Activated gamma-delta T cell treated with anti-CD3 and anti-CD28 coated beads, Interleukin-2, amount 50 U/mL, for 16 hours (primary cell): ENCODE measurements at places on chromosomes 1 and 21.

- DNase-seq, result no peak
These were observed 64.7 kb downstream of the PRDM16 start for GRCh38 chr1:3133686-3134085.

DNA sequence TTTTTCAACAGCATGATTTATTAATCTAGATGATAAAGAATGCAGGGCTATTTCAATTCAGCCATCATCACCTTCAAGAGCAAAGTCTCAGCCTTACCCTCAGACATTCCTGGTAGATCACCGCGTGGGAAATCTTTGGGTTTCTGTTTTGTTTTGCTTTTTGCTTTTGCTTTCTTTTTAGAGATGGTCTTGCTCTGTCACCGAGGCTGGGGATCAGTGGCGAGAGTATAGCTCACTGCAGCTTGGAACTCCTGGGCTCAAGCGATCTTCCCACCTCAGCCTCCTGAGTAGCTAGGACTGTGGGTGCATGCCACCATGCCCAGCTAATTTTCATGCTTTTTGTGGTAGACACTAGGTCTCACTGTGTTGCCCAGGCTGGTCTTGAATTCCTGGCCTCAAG, 289.7 kb downstream of the AJAP1 start:
- no peak for DNase-seq

DNA sequence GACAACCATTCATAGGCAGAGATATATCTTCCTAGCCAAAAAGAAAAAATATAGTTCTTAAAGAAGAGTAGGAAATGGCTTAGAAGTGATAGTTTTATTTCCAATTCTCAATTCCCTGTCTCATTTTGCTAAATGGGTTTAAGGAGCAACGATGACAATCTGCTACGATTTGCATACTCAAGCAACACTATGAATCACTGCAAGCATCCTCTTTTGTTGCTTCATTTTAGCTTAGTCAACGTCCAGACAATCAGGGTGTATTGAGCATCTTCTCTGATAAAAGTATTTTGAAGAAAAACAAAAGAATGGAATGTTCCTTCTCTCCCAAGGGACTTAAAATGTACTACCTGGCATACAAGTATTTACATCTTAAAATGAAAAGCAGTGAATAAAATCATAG, 80.6 kb downstream of the RGS7 start:
- DNase-seq, result no peak

- DNase-seq, result no peak
These were observed 165.5 kb downstream of the ZSCAN20 start for GRCh38 chr1:33637846-33638440.

GRCh38 chr21:39313042-39313570, 326 bp downstream of the BRWD1 start:
- peak; percentile 12 for DNase-seq
